ENCODE measurements at places on chromosomes 2 and 18. TPM values are rescaled to one million over a fixed set of nuclear protein-coding genes. Genes with fewer than 3 reads are reported as not detected.
A peak's percentile ranks its signal among the peaks of the same experiment; 100 is the strongest.

The AP1S3 gene
- total RNA-seq: 6.6 TPM

- H3K27ac ChIP-seq: no peak overlapping the region
- H3K4me3 ChIP-seq: no peak overlapping the region
- H3K36me3 ChIP-seq: no peaks in the 10 kb centered on the region
- peaks cover 2% of the 10 kb centered on the region for H3K4me1 ChIP-seq
- no peak for DNase-seq
These were observed 139.6 kb downstream of the CTIF start for GRCh38 chr18:48678237-48679115.

DNA sequence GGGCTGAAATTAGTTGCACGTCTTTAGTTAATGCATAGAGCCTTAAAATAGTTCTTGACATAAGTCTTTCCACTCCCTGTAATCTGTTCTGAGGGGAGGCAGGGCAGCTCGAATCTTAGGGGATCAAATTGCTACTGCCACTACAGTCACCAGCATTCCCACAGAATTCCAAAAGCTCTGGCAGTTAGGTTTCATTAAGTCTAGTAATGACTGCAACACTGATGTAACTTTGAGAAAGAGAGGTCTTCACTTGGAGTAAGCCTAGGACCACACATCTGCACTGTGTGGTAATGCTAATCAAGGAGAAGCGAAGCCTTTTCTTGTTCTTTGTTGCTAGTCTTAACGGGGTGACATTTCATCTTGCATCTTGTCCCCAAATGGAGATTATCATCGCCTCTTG is 19.3 kb upstream of the NCK2 start:
- no peak for DNase-seq
- no peak overlapping the region for H3K4me3 ChIP-seq
- no peaks in the 10 kb centered on the region for H3K36me3 ChIP-seq
- peaks cover 8% of the 10 kb centered on the region for H3K4me1 ChIP-seq
- H3K27ac ChIP-seq: no peak overlapping the region

GRCh38 chr2:23761638-23762037 is 165.3 kb downstream of the ATAD2B start:
- no peak for DNase-seq
- H3K27ac ChIP-seq: peak overlapping the region; percentile 8
- peaks cover 20% of the 10 kb centered on the region for H3K36me3 ChIP-seq

GRCh38 chr2:189791338-189792042 is 7.2 kb downstream of the PMS1 start:
- H3K4me3 ChIP-seq: peak overlapping the region; percentile 60
- peak overlapping the region; percentile 46 for H3K27ac ChIP-seq
- peaks cover 34% of the 10 kb centered on the region for H3K36me3 ChIP-seq
- no peaks in the 10 kb centered on the region for H3K27me3 ChIP-seq
- peak; percentile 12 for DNase-seq
- peaks cover 18% of the 10 kb centered on the region for H3K4me1 ChIP-seq

DNA sequence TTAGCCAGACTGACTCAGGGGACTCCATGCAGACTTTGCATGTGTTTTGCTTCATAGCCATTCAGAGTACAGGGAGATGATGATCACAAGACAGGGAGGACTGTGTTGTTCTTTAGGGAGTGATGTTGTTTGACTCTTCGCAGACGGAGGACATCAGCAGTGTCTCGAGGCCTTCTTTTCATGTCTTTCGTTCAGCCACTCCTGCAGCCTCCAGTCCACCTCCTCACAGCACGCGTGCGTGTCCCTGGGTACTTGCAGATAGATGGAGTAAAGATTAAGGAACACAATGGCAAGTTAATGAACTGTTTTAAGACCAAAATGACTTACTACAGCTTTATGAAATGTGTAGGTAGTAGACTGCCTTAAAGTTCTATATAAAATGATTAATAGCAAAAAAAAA is 114.7 kb downstream of the MAP4K4 start:
- H3K27me3 ChIP-seq: no peaks in the 10 kb centered on the region
- no peak for DNase-seq
- H3K36me3 ChIP-seq: peaks cover 12% of the 10 kb centered on the region

- peaks cover 10% of the 10 kb centered on the region for H3K36me3 ChIP-seq
- H3K27me3 ChIP-seq: no peaks in the 10 kb centered on the region
- no peak for DNase-seq
- H3K4me1 ChIP-seq: no peaks in the 10 kb centered on the region
- H3K27ac ChIP-seq: no peak overlapping the region
These were observed 79.9 kb downstream of the SLC25A12 start for GRCh38 chr2:171814174-171814573.

The GKN2 gene
- total RNA-seq: not detected

DNA sequence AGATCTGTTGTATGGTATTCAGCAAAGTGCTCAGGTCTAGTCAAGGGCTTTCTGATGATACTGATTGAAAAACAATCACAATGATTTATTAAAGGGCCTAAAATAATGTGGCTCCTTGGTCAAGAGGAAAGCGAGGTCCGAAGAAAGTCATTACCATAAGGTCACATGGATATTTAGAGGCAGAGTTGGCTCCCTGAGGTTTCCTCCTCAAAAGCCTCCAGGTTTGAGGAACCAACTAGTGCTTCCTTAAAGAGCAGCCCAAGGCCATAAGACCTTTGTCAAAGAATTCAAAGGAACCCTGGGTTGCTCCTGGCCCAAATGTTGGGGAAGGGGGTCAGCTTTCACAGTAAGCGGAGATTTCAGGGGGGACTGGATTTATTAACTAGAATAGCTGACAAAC is 280.7 kb upstream of the ATP5MC3 start:
- peaks cover 3% of the 10 kb centered on the region for H3K27me3 ChIP-seq
- H3K27ac ChIP-seq: no peak overlapping the region
- no peaks in the 10 kb centered on the region for H3K36me3 ChIP-seq
- no peak for DNase-seq
- no peaks in the 10 kb centered on the region for H3K4me1 ChIP-seq
- H3K4me3 ChIP-seq: no peak overlapping the region

DNA sequence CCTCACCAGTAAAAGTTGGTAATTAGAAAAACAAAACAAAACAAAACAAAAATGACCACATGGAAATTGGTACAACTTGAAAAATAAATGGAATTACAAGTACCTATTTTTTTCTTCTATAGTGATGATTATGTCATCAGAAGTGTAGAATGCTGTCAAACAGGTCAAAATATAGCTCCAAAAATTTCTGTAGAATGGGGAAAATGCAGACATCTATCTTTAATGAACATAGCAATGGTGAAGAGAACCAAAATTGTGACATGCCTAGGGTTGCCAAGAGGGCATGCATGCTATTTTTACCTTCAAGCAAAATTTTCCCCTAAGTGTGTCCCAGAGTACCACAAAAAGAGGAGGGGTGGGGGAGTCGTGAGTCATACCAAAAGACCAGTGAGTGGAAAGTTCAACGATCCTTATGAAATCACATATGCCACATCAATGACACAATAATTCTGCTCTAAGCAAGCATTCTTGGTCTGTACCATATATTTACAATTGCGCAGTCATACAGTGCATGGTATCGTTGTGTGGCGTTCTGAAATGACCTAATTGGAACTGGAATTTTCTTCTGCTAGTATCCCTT is 1436.4 kb downstream of the SUCLG1 start:
- H3K4me1 ChIP-seq: no peaks in the 10 kb centered on the region
- no peaks in the 10 kb centered on the region for H3K36me3 ChIP-seq
- H3K27me3 ChIP-seq: no peaks in the 10 kb centered on the region
- H3K27ac ChIP-seq: no peak overlapping the region
- DNase-seq: no peak

GRCh38 chr18:56127322-56128099 is 510.9 kb downstream of the TXNL1 start:
- H3K27ac ChIP-seq: no peak overlapping the region
- DNase-seq: no peak
- no peaks in the 10 kb centered on the region for H3K27me3 ChIP-seq
- no peaks in the 10 kb centered on the region for H3K4me1 ChIP-seq
- no peaks in the 10 kb centered on the region for H3K36me3 ChIP-seq

All from activated CD8-positive, alpha-beta T cell treated with anti-CD3 and anti-CD28 coated beads for 36 hours (primary cell).